Kidney (tissue), 22 donors: ENCODE measurements at places on chromosomes 6 and 20. TPM values are rescaled to one million over a fixed set of nuclear protein-coding genes. Genes with fewer than 3 reads are reported as not detected.

DNA sequence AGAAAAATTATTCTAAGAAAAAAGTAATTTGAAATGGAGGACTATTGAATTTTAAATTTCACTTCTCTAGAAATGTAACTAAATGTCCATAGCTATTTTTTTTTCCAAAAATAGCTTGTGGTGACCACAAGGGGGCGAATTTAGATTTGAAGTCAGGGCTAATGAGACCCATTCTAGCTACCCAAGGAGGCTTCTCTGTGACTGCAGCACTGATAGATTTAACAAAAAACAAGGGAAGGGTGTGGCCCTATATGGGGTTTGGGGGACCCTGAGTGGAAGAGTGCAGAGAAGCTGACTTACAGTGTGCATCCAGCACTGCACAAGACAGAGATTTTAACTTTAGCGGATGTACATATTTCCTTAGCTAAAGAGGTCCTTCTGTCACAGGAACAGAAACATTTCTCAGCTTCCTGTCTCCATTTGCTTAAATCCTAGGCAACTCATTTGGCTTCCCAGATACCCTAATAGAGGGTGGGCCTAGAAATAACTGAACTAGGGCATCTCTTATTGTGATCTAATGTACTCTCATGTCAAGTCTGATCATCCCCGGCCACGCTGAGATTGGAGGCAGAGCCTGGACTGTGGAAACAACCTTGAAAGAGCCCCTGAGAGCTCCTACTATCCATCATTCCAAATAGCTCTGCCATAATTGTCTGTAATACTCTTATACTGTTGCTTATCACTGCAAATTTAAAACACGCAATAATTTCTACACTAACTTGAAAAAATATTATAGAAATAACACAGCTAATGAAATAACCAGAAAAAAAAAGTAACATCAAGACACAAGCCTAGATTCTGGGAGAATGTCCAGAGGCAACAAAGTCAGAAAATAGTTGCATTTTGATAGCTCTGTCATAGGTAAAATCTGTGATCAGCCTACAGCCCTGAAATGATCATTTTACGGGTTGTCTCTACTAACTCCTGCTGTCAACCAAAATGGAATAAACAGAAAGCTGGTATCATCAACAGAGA is 93.6 kb downstream of the SNAP91 start:
- DNase-seq: no peak

DNA sequence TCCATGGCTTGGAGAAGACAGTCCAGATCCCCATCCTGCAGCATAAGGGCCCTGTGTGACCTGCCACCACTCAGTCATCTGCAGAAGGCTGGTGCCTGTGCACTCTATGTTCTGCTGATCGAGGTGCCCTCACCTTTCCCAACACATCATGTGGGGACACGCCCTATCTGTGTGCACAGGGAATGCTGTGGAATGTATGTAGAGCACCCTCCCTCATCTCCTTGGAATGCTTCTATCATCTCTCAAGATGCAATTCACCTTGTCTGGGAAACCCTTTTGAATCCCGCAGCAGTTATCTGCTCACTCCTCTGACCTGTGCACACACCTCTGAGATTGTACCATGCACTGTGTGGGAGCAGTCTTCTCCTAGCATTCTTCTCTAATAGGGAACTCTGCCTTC is 207.2 kb upstream of the SSTR4 start:
- no peak for DNase-seq

- DNase-seq: no peak
Measured at GRCh38 chr20:46900826-46901225, 6.2 kb downstream of the EYA2 start.

DNA sequence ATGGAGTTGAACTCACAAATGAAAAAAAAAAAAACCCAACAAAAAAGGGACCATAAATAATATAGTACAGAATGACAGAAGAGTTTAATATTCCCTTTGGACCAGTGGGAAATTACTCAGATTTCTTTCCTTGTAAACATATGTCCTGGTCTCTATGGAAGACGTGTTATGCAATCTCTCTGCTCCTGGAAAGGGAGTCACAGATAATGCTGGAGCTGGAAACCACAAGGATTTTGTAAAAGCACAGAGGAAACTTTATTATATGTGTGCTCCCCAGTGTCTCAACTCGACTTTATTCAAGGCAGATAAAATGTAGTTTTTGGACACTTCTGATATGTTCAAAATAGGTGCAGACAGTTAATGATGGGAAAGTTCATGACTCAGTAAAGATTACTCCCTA is 88.1 kb upstream of the ZFP64 start:
- no peak for DNase-seq

DNA sequence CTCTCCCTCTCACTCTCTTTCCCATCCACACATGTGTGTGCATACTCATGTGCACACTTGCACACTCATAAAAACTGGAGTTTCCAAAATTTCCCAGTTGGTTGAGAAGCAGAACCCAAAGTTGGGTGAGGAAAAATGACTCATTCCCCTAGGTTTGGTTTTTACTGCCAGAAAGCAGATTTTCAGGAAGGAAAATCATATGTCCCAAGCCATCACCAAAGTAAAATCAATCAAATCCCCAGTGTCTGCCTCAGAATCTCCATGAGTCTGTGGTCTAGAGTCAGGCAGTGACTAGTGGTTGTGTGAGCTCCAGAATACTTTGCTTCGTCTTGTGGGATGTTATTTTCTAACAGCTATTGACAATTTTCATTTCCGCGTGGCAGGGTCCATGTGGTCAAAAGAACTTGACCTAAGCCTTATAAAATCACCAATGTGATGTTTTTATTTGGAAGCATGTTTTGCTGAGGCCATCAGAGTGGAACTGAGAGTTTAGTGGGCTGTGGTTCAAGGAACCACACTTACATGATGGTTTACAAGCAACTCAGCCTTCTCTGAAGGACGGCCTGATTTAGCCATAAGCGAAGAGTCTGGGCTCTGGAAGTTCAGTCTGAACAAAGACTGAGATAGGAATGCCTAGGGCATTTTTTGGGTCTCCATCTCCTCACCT is 81.9 kb upstream of the CCN6 start:
- DNase-seq: no peak

GRCh38 chr6:108355890-108356289 is 61.0 kb downstream of the AFG1L start:
- DNase-seq: no peak

- DNase-seq: peak; percentile 77
Measured at GRCh38 chr20:38728191-38728781, 4.0 kb downstream of the SLC32A1 start.

- no peak for DNase-seq
Measured at GRCh38 chr20:60518022-60518421, 559.8 kb downstream of the CDH26 start.

DNA sequence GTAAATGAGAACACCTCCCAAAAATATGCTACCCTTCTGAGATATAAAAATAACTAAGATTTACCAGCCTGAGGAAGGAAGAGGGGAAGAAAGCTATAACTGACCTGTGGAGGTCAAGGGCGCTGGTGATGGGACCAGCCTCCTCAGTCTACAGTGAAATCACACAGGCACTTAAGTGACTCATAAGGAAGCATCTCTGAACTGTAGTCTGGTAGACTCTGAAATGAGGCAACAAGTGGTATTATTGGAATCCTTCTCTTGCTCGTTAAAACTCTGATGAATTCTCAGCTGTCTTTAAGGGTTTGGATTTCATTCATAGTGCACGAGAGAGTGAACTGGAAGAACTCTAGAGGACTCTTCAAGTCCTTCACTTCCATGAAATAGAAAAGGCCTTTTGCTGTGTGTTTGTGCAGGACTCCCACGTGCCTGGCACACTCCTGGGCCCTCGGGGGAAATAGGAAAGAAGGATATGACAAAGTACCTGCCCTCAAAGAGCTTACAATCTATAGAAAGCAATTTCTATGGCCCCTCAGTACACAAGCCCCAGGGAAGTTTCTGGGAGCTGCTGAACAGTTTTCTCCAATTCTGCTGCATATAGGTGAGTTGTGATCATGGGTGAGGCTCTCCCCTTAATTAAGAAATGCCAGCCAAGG is 231.8 kb upstream of the RREB1 start:
- DNase-seq: no peak

DNA sequence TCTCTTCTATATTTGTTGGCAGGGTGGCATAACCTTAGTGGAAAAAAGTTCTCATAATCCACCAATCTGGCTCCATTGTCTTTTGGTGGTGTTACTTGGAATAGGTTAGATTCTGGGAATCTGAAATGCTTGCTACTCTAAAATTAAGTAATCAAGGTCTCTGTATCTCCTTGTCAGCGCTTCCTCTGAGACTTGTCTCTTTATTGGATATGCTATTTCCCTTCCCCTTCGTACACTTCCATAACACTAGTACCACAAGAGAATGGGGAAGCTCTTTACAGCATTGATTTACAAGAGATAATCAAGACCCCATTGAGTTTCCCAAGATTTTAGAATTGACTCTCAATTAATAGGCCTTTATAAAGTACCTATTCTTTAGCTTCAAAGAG is 280.2 kb downstream of the ADGB start:
- DNase-seq: no peak

DNA sequence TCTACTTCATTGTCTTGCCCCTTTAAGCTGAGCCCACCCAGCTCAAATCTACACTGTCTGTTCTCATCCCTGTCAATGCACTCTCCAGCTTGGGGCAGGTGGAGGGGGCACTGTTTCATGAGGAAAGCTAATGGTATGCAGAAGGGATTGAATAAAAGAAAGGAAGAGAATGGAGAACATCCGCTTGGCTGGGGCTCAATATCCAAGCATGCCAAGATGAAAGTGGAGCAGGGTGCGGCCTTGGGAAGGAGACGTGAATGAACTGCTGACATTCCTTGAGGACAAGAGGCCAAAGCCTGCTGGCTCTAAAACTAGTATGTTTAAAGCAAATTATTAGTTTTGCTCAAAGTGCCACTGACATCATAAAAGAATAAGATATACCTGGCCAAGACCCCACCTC is 24.2 kb downstream of the AKAP12 start:
- no peak for DNase-seq

- DNase-seq: no peak
Measured at GRCh38 chr20:33704197-33704924, 15.7 kb downstream of the PXMP4 start.

DNA sequence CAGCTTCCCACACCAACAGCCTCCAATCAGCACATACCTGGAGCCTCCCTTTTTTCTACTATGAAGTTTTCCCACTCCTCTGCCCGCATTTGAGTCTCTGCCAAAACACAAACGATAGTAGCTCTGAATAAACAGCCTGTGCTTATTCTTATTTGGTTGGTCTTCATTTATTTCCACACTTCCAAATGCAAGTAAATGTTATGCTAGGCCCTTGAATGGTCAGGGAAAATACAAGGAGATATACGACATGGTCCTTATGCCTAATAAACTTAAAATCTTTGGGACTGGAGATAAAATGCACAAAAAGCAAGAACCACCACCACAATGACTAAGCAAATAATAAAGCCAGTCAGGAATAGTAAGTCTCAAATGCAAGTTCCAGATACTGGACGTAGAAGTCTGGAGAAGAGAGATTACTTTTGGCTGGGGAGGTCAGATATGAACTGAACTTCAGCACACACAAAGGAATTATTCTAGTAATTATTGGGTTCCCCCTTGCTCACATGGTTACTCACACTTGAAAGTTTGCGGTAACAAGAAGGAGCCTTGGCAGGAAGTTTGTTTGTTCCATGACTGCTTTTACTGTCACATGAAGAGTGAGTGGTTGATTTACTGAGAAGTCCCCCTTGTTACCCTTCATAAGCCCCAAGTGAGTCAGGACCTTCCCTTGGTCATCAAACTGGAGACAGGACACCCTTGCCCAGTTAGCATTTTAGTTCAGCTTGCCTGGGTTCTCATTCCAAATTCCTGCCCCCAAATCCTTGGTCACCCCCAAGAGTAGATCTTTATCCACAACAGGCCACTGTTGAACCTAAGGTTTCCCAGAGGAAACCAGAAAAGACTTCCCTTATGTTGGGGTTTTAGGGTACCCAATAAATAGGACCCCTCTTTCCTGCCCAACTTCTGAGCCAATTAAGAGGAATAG is 511.2 kb upstream of the JARID2 start:
- DNase-seq: no peak

- DNase-seq: no peak
Measured at GRCh38 chr6:86516087-86516486, 421.2 kb upstream of the HTR1E start.

- DNase-seq: no peak
Measured at GRCh38 chr6:10852361-10852960, 14.1 kb upstream of the MAK start.

GRCh38 chr20:58747211-58747610 is 54.6 kb downstream of the NPEPL1 start:
- peak; percentile 50 for DNase-seq

GRCh38 chr6:116101302-116101718 is 657 bp downstream of the NT5DC1 start:
- no peak for DNase-seq

DNA sequence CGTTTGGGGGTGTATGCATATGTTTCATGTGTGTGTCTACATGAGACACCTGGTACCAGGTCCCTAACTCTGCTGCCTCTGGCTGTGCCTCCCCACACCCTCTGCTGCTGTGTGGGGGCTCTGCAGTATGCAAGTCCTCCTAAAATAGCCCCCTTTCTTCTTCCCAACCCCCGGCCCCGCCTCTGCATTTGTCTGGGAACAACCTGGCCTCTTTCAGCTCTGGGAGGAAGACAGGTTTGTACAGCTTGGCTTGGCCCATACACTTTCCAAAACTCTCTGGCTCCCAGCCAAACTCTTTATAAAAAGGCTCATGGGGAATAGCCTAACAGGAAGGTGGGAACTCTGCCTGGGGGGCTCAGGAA is 27.1 kb upstream of the EMILIN3 start:
- no peak for DNase-seq

GRCh38 chr6:88572449-88573139 is 390.8 kb downstream of the RNGTT start:
- DNase-seq: no peak

DNA sequence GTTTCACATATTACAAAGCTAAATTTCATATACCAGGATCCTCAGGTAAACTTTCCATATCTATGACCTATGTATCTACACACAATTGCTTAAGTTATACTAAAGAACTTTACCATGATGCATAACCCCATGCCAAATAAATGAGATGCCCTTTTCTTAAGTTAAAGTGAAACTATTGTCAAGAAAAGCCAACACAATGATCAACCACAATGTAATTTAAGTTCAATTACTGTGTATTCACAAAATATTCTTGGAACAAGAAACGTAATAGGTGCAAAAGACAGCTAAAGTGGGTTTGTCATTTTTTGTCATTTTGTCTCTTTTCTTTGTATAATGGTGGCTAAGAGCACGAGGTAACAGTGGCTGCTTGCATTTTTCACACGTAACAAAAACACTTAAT is 158.0 kb upstream of the SHLD1 start:
- DNase-seq: no peak

GRCh38 chr6:51986864-51987263 is 100.5 kb downstream of the PKHD1 start:
- no peak for DNase-seq

GRCh38 chr6:169938262-169938701 is 186.9 kb downstream of the ERMARD start:
- no peak for DNase-seq

The WFDC2 gene
- total RNA-seq: 2,874 TPM

The LY6G5B gene
- total RNA-seq: 15.1 TPM

The CLPSL2 gene
- total RNA-seq: not detected

The GSTA4 gene
- 17.4 TPM for total RNA-seq

The PRRT1 gene
- 2.4 TPM for total RNA-seq

The CCN5 gene
- total RNA-seq: 3.1 TPM

The PNLDC1 gene
- not detected for total RNA-seq

The FOXP4 gene
- total RNA-seq: 33.2 TPM

The PSMF1 gene
- 135 TPM for total RNA-seq

The NRSN1 gene
- not detected for total RNA-seq
